ENCODE measurements at places on chromosomes 1 and 21. TPM values are rescaled to one million over a fixed set of nuclear protein-coding genes. Genes with fewer than 3 reads are reported as not detected.

DNA sequence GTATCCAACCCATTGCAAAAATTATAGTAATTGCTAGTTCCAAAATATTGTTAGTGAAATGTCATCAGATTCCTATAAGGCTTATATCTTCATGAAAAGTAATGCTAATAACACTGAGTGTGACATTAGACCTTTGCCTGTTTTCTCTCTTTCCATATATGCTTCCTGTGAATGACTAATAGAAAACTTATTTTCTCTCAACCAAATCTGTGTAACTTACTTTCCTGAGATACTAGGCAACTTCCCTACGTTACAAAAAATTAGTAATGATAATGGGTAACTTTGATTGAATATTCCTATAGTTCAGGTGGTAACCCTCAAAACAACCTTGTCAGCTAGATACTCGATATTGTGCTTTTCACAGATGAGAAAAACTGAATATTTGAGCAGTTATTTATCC lies 124.2 kb upstream of the HNRNPU start:
- no peak for DNase-seq

DNA sequence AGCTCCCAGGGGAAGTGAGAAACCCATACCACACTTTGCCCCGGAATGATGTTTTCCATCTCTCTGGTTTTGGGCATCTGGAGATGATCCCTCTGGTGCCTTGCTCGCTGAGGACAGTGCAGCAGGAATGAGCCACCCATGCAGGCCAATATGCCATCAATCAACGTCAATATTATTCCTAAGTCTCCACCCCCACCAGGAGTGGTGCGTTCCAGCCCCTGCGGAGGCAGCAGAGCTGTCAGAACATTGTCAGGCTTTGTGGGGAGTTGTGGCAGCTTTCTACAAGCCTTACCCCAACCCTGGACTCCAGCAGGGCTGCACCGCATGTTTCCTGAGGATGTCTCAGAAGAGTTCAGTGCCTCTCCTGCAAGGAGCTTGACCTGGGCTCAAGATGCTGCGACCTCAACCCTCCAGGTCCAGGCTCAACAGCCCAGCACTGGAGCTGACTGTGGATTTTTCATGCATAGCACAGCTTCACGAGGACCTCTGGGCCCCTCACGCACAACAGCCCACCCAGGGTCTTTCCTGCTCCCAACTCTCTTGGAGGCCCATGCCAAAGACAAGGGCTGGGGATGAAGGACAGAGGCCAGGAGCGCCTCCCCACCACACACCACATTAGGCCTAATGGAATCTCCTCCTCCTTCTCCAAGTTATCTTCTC lies 67.5 kb downstream of the PSMG1 start:
- no peak for DNase-seq

- DNase-seq, result no peak
Measured at GRCh38 chr1:145982010-145982723, 14.2 kb downstream of the TXNIP start.

- DNase-seq, result no peak
Measured at GRCh38 chr1:14572861-14573260, 25.6 kb upstream of the KAZN start.

GRCh38 chr1:211885747-211886522 lies 55.4 kb upstream of the LPGAT1 start:
- DNase-seq, result no peak

GRCh38 chr1:82044111-82044510 lies 243.4 kb downstream of the ADGRL2 start:
- no peak for DNase-seq

DNA sequence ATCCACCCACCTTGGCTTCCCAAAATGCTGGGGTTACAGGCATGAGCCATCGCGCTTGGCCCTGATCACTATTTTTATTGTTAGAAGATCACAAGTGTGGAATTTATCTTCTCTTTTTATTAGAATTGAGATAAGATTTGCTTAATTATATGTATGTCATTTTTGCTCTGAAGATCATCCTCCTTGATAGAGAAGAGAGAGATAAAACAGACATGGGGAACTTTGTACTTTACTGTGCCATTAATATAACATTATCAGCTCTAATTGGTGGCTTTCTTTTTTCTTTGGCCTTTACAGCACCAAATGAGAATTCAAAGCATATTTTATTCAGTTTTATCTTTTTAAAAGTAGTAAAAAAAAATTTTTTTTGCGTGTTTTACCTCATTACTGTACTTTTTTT lies 46.8 kb downstream of the SCP2 start:
- DNase-seq, result no peak

DNA sequence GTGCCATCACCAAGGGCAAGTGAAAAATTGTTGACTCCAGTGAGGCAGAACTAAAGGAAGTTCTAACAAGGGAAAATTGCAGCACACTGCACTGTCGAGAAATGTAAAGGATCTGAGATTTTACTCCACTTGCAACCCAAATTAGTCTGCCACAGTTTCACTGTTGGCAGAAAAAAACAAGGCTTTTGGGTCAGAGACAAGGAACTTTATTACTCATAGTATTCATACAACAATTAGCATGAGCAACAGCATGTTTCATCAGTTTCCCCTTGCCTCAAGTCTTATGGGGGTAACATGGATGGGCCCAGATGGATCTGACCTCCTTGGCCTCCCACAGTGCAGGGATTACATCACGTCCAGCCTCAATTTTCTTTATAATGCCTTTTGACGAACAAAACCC lies 125.3 kb downstream of the LTN1 start:
- DNase-seq, result no peak

GRCh38 chr1:31299365-31299764 lies 2.5 kb downstream of the ZCCHC17 start:
- DNase-seq, result no peak

DNA sequence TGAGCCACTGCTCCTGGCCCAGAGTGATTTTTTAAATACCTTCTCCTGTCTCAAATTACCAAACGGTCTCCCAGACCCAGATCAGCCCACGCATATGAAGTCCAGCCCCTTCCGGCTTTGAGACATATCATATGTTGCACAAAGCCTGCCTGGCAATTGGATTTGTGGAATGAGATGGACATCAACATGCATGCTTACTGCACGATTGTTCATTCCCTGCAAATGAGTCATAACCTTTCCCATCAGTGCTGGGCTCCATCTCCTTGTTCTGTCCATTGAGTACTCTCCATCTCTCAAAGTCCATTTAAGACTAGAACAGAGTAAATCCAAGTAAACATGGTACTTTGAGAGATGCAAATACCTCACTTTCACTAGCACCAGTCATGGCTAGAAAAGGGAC lies 612.2 kb upstream of the USP24 start:
- no peak for DNase-seq

GRCh38 chr1:200724064-200724463 lies 14.6 kb upstream of the CAMSAP2 start:
- no peak for DNase-seq

DNA sequence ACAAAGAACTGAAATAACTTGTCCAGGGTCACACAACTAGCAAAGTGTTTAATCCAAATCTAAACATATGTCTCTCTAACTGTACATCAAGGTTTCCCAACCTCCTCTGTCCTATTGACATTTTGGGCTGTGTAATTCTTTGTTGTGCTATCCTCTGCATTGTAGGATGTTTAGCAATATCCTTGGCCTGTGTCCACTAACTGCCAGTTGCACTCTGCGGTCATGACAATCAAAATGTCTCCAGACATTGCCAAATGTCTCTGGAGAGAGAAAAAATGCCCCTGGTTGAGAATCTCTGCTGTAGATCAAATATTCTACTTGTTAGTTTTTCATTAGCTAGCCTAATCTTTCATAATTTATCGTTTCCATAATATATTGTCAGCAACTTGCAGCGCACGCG lies 353.4 kb upstream of the NEGR1 start:
- no peak for DNase-seq

GRCh38 chr1:24051206-24051945 lies 60.6 kb downstream of the MYOM3 start:
- DNase-seq, result no peak

GRCh38 chr1:198749279-198749678 lies 110.4 kb downstream of the PTPRC start:
- no peak for DNase-seq

DNA sequence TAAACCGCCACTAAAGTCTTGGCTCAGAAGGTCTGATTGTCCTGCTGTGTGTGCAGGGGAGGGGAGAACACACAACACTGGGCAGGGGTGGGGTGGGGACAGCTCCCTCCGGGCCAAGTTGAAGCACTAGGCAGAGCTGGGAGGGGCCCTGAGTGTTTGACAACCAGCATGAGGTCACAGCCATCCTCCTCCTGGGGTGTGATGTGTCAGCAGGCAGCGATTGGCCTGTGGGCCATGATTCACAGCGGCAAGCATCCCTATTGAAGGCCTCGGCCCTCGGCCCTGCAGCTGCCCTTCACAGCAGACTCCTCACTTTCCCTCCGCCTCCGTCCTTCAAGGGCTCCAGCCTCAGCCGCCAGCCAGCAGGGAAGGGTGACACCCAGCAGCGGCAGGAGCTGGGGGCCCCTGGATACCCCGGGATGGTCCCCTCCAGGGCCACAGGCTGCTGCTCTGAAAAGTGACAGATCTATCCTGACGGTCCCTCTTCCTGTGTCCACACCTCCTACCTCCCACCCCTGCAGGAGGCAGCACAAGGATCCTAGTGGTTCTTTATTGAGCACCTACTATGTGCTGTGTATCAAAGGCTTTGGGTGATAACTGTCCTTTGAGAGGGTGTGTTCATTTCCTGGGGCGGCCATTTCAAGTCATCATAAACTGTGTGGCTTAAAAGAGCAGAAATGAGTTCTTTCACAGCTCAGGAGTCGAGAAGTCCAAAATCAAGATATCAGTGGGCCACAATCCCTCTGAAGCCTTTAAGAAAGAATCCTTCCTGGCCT lies 66.0 kb upstream of the SLC25A33 start:
- no peak for DNase-seq

- DNase-seq, result no peak
Measured at GRCh38 chr1:201404055-201404454, 4.9 kb upstream of the LAD1 start.

- no peak for DNase-seq
Measured at GRCh38 chr1:11550664-11551283, 71.8 kb downstream of the DISP3 start.

GRCh38 chr1:17128361-17128760 lies 9.1 kb upstream of the PADI2 start:
- no peak for DNase-seq

DNA sequence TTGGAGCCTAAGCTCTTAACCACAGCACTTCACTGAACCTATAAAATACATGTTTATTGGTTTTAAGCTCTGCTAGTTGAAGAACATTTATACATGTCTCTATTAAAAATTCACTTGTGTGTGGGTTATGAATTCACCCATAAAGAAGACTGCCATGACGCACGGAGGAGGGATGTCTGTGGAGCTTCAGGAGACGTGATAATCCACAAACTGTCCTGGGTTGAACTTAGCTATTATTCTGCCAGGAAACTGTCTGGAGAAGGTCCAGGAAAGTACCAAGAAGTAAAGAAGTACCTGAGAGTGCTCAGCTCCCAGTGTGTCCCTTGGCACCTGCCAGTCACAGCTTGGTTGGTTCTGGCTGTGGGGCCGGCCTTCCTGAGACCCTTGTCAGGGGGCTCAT lies 56.3 kb downstream of the DDR2 start:
- DNase-seq, result no peak

DNA sequence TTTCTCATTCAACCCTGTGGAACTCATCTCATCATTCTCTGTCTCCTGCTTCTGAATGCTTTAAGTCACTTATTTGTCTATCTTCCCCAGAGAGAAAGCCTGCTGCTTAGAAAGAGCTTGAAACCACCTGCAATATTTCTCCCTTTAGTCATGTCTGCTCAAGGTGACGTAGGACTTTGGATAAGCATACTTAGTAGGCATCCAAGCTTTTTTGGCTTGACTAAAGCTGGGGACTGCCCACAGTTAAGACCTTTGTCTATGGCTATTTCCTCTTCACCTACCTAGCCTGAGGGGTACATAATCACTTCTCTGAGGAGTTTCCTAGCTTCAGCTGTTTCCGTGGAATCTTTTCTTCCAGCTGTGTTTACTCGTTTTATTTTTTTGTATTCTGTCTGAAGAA lies 665.8 kb upstream of the CAMK1G start:
- DNase-seq, result no peak

- no peak for DNase-seq
Measured at GRCh38 chr1:20399196-20399595, 86.8 kb downstream of the CAMK2N1 start.

HPCAL4 gene
- 0.15 TPM for polyA plus RNA-seq

GSTM2 gene
- 67.9 TPM for polyA plus RNA-seq

SRGAP2 gene
- 14.6 TPM for polyA plus RNA-seq

KRTAP10-1 gene
- not detected for polyA plus RNA-seq

B3GALT5 gene
- 0.02 TPM for polyA plus RNA-seq

LEFTY2 gene
- polyA plus RNA-seq, result 0.11 TPM

CR1 gene
- 32.5 TPM for polyA plus RNA-seq

MATN1 gene
- 0.06 TPM for polyA plus RNA-seq

NBPF10 gene
- 1.6 TPM for polyA plus RNA-seq

SPRR1B gene
- 1.2 TPM for polyA plus RNA-seq

LCE1A gene
- not detected for polyA plus RNA-seq

CLDN17 gene
- polyA plus RNA-seq, result not detected

TRIM67 gene
- under 0.01 TPM for polyA plus RNA-seq

PKLR gene
- 0.04 TPM for polyA plus RNA-seq

Data from spleen (tissue), 13 donors.